ENCODE measurements at places on chromosomes 11 and 22.
A peak's percentile ranks its signal among the peaks of the same experiment; 100 is the strongest.

- no peak for DNase-seq
Measured at GRCh38 chr11:69840371-69841169, 21.4 kb upstream of the FGF3 start.

DNA sequence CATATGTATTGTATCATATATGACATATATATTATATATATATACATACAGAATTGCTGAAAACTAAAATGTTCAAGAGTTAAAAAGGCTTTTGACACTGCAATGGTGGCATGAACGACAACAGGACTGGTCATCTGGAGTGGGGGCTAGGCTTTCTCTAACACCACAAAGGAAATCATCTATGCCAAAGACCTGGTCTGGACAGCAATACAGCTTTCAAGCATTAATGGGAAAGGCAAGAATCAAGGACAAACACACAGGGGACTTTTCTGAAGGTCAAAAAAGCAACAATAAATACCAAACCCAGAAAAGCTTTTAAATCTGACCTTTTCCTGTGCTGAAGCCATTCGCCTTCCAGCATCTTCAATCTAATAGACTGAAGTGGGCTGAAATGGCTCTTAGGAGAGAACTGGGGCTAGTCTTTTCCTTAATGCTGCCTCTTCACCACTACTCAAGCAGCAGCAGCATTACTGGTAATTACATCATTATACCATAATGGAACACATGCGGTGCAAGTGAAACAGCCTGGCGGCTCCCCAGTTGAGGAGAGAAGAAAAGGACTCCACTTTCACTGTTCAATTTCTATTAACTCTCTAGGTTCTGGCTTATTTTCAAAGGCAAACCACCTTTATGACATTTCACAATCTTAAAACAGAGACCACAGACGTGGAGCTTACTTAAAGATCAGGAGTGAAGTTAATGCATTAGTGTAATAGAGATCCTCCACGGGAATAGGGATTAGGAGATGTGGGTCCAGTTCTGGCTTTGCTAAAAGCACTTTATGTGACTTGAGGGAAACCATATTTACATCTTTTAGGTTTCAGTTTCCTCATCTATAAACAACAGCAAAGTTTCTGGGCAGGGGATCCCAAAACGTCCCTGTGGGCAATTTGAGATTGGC, 63.0 kb downstream of the GAB2 start:
- DNase-seq, result no peak

GRCh38 chr11:15525582-15525981, 410.9 kb downstream of the INSC start:
- no peak for DNase-seq

GRCh38 chr11:31640611-31641010, 131.0 kb downstream of the ELP4 start:
- DNase-seq, result no peak

- DNase-seq, result no peak
Measured at GRCh38 chr11:88307749-88308425, 29.6 kb downstream of the CTSC start.

DNA sequence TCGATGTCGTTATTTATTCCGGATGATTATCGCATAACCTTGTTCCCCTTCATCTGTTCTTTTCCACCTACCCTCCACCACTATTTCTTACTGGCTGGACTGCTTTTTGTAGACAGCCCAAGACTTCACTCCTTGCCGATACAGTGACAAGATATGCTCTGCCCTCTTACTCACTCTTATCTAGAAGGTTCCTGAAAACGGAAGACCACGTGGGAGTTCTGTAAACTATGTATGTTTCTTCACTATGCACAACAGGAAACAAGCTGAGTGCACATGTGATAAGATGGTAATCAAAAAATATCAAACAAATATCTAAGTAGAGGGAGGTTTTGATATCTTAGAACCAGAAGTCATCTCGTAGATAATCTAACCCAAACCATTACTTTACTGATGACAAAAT, 122.9 kb upstream of the ARHGAP20 start:
- no peak for DNase-seq

- DNase-seq, result no peak
Measured at GRCh38 chr11:70581991-70582885, 183.9 kb downstream of the CTTN start.

- no peak for DNase-seq
Measured at GRCh38 chr22:21919526-21920307, 32.9 kb downstream of the PPM1F start.

DNA sequence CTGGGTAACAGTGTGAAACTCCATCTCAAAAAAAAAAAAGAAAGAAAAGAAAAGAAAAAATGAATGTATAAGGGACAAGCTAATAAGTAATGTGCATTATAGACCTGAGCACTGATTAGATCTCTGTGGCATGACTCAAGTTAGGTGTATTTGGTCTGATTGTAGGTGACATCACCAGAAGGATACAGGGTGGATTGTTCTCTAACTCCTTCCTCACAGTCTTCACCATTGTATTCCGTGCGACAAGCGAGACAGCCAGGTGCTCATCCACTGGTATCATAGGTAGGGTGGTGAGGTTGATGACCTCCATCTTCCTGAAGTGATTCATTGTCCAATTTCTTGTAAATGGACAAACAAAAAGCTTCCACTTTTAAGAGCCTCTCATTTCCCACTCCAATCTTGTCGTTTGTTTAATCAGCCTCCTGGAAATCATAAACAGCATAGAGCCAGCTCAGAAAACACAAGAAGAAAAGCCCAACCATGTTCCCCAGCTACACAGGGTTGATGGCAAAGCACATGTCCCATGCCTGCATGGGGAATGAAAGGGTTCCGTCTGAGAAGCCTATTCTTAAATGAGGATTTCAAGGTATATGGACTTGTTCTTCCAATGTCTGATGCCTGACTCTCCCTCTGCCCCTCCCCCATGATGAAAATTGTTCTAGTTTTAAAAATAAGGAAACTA, 6.2 kb downstream of the FAM227A start:
- no peak for DNase-seq

GRCh38 chr22:44930711-44931035, 79.1 kb downstream of the PHF21B start:
- DNase-seq, result no peak

- DNase-seq, result no peak
Measured at GRCh38 chr11:77095551-77096490, 6.8 kb upstream of the OMP start.

GRCh38 chr22:27775087-27775698, 26.4 kb downstream of the MN1 start:
- no peak for DNase-seq

- no peak for DNase-seq
Measured at GRCh38 chr11:129536338-129536737, 160.7 kb downstream of the BARX2 start.

- DNase-seq, result no peak
Measured at GRCh38 chr11:74008373-74009229, at the start of gene UCP3. UCP3 (minus strand) TSS chr11:74009085; CDS start chr11:74007042, 2,043 bp downstream.

DNA sequence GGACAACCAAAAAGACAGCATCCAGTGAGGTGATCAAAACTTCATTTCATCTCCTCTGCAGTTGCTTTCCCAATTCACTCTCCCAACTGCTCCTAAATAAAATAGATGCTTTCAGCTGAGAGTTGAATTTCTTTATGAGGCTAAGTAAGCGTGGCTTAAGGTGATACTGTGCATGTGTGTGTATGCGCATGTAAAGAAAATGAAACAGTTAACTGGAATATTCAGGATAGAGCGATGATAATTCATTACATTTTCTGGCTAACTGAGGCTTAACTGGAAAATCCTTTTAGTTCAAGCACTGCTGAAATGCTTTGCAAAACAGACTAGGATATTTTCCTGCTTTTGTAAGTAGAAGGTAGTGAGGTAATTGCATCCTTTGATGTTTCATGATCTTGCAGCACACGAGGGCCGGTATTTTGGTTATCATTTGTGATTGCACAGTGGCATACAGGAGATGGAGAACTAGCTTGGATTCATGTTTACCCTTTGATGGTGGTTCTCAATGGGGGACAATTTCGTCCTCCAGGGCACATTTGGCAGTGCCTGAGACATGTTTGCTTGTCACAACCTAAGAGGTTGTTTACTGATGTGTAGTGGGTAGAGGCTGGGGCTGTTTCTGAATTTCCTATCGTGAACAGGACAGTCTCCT, 71.2 kb downstream of the ZBTB16 start:
- no peak for DNase-seq

- no peak for DNase-seq
Measured at GRCh38 chr22:50061824-50062355, 3.8 kb upstream of the TTLL8 start.

DNA sequence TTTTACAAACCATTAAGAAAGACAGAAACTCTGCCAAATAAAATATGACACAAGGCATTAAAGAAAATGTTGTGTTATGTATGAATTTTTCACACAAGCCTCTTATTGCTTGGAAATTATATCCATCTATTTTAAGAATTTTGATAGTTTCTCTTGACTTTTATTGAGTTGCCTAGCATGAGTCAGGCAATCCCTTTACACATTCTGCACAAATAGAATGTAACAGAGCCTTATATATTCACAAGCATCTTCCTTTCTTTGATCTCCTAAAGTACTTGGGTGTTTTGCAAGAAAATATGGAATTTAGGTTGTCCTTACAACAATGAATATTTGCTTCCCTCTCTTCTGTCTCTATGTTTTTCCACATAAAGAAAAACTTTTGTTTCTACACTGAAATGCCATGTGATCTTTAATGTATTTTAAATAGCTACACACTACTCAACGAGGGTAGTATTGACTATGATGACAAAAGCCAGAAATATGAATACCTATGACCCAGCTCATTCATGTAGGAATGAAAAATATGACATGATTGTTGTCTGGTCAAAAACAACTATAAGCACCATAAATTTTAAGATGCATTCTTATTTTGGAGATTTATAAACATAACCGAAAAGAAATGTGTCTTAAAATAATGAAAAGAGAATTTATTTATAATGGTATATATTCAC, 398.8 kb downstream of the GUCY1A2 start:
- no peak for DNase-seq

DNA sequence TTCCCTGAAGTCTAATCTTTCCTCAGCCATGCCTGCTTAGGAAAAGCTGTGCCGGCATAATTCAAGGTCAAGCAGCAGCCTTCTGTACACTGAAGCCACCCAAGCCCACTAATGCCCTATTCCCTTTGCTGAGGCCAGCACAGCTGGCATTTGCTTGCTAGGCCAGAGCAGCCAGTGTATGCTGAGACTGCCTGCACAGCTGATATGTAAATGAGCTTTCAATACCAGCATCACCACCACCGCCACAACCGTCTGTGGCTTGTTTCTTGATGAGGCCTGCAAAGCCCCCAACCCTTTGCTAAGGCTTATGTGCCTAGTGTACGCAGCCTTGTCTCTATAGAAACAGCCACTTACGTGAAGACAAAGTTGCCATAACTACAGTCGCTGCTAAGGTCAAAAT, 56.3 kb upstream of the TNRC6B start:
- DNase-seq, result no peak

DNA sequence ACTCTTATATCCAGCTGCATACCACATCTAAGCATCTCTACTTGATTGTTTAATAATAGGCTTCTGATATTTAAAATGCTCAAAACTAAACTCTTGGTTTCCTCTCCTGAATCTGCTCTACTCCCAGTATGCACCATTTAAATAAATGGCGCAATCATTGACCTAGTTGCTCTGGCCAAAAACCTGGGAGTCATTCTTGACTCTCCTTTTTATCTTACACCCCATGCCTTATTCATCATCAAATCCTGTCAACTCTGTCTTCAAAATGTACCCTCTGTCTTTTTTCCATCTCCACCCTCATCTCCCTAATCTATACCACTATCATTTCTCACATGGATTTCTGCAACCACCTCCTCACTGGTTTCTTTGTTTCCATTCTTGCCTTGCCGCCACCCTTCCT, 399.6 kb upstream of the CCDC90B start:
- DNase-seq, result no peak

- DNase-seq, result no peak
Measured at GRCh38 chr11:76791861-76792260, 8.7 kb downstream of the TSKU start.

GRCh38 chr11:93468290-93468689, 74.9 kb downstream of the SMCO4 start:
- no peak for DNase-seq

- DNase-seq, result no peak
Measured at GRCh38 chr22:17334059-17334458, 35.2 kb upstream of the CECR2 start.

- DNase-seq, result no peak
Measured at GRCh38 chr11:16935518-16936302, 78.5 kb downstream of the PLEKHA7 start.

GRCh38 chr22:27836181-27836580, 34.6 kb upstream of the MN1 start:
- no peak for DNase-seq

DNA sequence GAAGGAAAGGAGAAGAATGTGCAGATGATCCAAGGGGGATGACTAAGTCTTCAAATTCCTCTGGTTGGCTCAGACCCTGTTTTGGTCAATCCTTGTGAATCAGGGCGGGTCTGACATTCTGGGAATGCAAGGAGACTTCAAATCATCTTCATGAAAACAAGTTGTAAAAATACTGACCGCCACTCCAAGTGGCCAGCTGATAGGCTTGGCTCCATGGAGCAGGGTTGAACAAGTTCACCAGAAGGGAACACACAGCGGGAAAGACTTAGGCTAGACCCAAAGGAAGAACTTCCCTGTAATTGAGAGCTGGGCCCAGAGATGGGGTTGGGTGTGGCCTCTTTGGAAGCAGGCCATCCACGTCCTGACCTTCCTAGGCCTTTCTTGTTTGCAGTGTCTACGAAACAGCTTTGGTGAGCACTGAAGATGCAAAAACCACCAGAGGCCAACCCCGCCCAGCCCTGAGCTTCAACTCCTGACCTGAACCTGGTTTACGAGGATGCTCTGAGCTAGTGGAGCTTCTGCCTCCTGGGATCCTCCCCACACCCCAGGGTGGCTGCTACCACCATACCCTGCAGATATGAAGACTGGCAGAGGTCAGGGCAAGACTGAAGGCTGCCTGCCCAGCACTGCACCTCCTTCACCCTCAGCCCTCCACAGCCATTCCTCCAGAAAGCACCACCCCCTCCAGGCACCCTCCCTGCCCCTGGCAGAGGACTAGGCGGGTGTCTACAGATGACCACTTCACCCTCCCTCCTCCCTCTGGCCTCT, 26.1 kb downstream of the GDPD5 start:
- DNase-seq, result no peak

GRCh38 chr22:19448076-19448607, 631 bp upstream of the C22orf39 start:
- DNase-seq, result peak; percentile 11

DNA sequence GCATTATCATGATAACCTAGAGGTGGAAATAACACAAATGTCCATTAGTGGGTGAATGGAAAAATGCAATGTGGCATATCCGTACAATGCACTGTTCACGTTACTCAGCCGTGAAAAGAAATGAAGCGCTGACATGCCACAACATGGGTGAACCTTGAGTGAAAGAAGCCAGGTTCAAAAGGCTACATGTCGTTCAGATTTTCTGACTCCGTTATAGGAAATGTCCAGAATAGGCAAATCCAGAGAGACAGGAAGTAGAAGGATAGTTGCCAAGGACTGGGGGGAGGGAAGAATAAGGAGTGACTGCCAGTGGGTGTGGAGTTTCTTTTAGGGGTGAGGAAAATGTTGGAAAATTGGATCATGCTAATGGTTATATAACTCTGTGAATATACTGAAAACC, 133.8 kb downstream of the ATXN10 start:
- DNase-seq, result no peak

GRCh38 chr11:80886684-80887083, 1445.9 kb upstream of the TENM4 start:
- DNase-seq, result no peak

GRCh38 chr11:44600839-44601383, 35.4 kb downstream of the CD82 start:
- no peak for DNase-seq

GRCh38 chr11:28343304-28344233, 235.4 kb downstream of the METTL15 start:
- DNase-seq, result no peak

- no peak for DNase-seq
Measured at GRCh38 chr11:65492637-65493366, 6.0 kb upstream of the MALAT1 start.

All from activated naive CD4-positive, alpha-beta T cell treated with Interleukin-2 at 50 U/mL for 16 hours (primary cell).